ENCODE measurements at places on chromosomes 13 and 19.

DNA sequence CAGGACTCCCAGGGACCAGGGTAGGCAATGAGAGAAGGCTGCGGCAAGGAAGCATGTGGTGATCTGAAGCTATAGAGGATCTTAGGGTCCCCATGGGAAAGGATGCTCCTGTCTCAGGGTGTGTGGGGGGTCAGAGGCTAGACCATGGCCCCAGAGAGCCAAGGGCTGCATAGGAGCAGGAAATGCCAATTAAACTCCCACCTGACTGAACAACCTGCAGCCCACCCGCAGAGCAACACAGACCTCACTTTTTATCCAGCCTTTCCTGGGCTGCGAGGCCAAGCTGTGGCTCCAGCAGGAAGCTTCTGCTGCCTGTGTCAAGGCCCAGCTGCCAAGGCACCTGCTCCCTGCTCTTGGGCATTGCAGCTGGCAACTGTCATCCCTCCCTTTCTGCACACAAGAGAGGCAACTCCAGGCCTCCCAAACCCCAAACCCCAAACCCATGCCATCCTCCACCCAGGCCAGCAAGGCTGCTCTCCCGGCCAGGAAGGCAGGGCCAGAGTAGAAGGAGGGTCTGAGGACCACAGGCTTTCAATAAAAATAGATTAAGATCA lies 290.1 kb downstream of the FOXO1 start:
- no peak for DNase-seq

- DNase-seq, result no peak
Measured at GRCh38 chr13:102680133-102680717, 14.6 kb downstream of the METTL21C start.

- DNase-seq, result no peak
Measured at GRCh38 chr13:45162821-45163220, 38.0 kb downstream of the KCTD4 start.

DNA sequence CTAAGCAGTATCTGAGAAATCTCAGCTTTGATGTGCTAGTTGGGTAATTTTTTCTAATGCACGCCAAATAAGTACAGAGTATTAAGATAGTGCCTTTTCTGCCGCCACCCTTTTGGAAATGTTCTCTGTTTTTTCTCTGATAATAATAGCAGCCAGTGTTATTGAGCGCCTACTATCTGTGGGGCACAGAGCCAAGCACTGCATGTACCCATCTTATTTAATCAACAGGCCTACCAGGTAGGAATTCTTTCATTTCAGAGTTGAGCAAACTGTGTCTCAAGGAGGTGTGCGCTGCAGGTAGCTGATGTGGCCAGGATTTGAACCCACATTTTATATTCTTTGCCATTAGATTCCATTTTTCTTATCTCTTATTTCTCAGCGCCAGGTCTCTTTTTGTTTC lies 1.4 kb downstream of the EPN1 start:
- DNase-seq, result no peak

GRCh38 chr19:30226464-30227011 lies 145.6 kb upstream of the ZNF536 start:
- DNase-seq, result peak; percentile 89

- no peak for DNase-seq
Measured at GRCh38 chr13:30332456-30333143, 25.2 kb upstream of the KATNAL1 start.

GRCh38 chr19:47110521-47111005 lies 3.0 kb downstream of the ZC3H4 start:
- peak; percentile 59 for DNase-seq

- DNase-seq, result peak; percentile 42
Measured at GRCh38 chr13:48316826-48317510, 13.4 kb downstream of the RB1 start.

DNA sequence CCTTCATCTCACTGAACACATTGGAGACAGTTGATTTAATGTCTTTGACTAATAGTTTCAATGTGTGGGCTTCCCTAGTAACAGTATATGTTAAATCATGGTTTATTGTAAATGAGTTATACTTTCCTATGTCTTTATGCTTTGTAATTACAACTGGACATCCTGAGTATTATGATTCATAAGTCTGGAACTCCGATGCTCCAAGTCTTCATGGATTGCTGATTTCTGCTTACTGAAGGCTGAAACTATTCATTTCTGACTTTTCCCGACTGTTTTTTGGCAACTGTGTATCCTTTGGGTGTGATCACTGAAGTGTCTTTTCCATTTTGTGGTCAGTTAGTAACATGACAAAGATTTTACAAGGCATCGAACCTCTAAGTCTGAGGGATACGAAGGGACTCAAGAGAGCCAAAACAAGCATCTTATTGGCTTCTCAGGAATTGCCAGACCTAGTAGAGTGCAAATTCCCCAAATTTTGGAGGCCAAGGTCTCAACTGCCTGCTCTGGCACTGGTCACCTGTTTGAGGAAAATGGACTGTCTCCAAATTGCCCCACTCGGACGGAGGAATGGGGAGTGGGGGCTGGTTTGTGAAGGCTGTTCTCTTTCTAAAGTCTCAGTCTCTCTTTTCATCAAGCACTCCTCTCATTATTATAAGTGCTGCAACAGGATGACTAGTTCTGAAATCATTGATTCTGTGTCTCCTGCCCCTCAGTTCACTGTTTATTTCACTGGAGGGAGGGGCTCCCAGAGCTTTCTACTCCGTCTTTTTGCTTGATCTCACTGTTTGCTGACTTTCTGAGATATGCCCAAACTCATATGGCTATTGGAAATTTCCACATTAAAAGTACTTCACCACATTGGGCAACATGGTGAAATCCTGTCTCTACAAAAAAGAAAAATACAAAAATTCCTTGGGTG lies 20.2 kb upstream of the CD70 start:
- DNase-seq, result peak; percentile 17

- DNase-seq, result no peak
Measured at GRCh38 chr13:24905242-24905641, 141.3 kb downstream of the RNF17 start.

GRCh38 chr19:30556230-30556711 lies 184.1 kb downstream of the ZNF536 start:
- DNase-seq, result no peak

- DNase-seq, result no peak
Measured at GRCh38 chr19:34337739-34338138, 27.3 kb upstream of the GPI start.

DNA sequence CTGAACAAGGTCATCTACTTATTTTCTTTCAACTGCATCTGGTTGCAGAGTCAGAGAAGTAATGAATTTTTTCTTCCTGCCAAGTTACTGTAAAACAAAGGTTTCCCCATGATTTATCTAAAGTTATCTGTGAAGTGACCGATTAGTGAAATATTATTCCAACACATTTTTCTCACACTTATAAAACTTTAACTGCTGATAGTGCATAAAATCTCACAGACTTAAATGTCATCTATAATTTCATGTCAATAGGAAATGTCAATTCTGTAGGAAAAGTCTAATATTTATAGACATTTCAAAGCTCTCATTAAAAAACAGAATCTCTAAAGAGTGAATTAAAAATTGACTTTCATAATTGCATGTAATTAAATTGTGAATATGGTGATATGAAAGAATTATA lies 397.2 kb downstream of the SLITRK1 start:
- no peak for DNase-seq

GRCh38 chr13:36131931-36132297 lies 732 bp upstream of the DCLK1 start:
- no peak for DNase-seq

DNA sequence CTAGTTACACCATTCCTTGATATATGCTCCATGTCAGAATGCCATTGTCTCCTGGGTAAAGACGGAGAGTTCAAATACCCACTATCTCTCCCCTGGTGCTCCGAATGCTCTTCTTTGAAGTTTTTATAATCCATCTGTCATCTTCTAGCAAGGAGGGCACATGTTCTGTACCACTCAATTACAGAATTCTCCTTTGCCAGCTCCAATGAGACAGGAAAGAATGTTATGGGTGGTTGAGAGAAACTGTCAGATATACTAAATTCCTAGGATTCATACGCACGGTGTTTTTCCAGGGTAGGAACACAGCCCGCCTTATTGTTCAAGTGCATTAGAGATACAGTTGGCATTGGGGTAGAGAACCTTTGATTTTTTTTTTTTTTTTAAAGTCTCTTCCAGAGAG lies 118.0 kb upstream of the ZNF536 start:
- peak; percentile 56 for DNase-seq

Measured in eye (tissue), 1 donor.